ENCODE measurements at places on chromosomes 2 and 18. TPM values are rescaled to one million over a fixed set of nuclear protein-coding genes. Genes with fewer than 3 reads are reported as not detected.

Gene IL37
- not detected for total RNA-seq

Gene POTEC
- total RNA-seq = 0.06 TPM

Gene MEIS1
- total RNA-seq = 10.7 TPM

Gene PAX8
- 1.4 TPM for total RNA-seq

Gene ZNF396
- 2.2 TPM for total RNA-seq

Gene ADAM23
- total RNA-seq = 17.2 TPM

Gene SANBR
- total RNA-seq = 47.3 TPM

Gene NTSR2
- not detected for total RNA-seq

Gene OXER1
- 0.88 TPM for total RNA-seq

Gene RSAD2
- total RNA-seq = not detected

Gene EFEMP1
- 25.5 TPM for total RNA-seq

Gene METTL21A
- total RNA-seq = 65.2 TPM

Gene CRACDL
- total RNA-seq = 0.07 TPM

Gene FTCDNL1
- 2.7 TPM for total RNA-seq

Gene RNPEPL1
- total RNA-seq = 2.7 TPM

Gene LOXHD1
- not detected for total RNA-seq

Gene FAM237A
- total RNA-seq = not detected

- peak; percentile 32 for DNase-seq
Measured at GRCh38 chr2:199405241-199405640, 52.5 kb downstream of the SATB2 start.

- DNase-seq = peak; percentile 21
Measured at GRCh38 chr2:54560146-54560881, 104.2 kb downstream of the SPTBN1 start.

- no peak for DNase-seq
Measured at GRCh38 chr2:164903204-164903603, 52.1 kb downstream of the SLC38A11 start.

DNA sequence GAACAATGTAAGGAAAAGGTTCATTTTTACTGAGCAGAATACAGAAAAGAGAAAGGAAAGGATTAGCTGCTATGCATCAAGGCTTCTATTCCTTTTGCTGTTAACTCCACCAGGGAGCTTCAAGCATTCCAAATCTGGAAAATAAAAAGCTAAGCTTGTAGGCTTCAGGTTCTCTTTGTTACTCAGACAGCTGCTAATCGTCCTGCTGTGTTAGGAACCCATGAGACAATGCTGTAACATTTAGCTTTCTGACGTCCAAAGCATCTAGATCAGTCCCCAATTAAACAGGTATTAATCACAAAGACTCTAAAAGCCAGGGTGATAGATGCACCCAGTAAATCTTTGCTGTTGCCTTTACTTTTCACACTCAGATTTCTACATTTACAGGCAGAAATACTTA, 103.8 kb downstream of the EPHA4 start:
- DNase-seq = peak; percentile 79

- no peak for DNase-seq
Measured at GRCh38 chr2:144136297-144137010, 383.5 kb downstream of the ZEB2 start.

DNA sequence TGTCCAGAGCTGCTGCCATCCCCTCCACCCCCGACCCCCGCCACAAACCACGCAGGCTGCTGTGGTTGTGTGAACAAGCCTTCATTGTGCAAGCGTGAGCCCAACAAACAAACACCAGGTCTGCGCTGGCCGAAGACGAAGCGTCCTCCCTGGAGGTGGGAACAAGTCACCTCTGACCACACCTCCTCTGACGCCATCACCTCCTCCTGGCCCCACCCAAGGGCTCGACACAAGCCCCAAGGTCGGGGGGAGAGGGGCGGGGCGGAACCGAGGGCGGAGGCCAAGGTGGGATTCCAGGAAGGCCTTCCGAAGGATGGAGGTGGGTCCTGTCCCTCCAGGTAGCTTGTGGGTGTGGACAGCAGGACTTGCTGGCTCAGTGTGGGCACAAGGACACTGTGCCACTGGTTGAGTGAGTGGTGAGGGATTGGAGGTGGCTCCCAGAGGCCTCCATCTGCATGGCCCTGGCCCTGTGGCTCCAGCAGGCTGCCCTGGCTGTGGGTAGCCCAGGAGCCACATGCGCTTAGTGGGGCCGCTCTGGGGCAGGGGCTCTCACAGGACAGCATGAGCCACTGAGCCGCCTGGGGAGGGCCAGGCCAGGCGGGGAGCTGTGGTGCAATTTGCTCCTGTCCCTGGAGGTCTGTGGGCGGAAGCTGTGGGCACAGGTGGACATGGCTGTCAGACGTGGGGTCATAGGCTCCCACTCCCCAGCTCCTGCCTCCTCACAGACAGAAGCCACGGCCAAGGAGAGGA, 7.4 kb upstream of the GPR17 start:
- peak; percentile 17 for DNase-seq

DNA sequence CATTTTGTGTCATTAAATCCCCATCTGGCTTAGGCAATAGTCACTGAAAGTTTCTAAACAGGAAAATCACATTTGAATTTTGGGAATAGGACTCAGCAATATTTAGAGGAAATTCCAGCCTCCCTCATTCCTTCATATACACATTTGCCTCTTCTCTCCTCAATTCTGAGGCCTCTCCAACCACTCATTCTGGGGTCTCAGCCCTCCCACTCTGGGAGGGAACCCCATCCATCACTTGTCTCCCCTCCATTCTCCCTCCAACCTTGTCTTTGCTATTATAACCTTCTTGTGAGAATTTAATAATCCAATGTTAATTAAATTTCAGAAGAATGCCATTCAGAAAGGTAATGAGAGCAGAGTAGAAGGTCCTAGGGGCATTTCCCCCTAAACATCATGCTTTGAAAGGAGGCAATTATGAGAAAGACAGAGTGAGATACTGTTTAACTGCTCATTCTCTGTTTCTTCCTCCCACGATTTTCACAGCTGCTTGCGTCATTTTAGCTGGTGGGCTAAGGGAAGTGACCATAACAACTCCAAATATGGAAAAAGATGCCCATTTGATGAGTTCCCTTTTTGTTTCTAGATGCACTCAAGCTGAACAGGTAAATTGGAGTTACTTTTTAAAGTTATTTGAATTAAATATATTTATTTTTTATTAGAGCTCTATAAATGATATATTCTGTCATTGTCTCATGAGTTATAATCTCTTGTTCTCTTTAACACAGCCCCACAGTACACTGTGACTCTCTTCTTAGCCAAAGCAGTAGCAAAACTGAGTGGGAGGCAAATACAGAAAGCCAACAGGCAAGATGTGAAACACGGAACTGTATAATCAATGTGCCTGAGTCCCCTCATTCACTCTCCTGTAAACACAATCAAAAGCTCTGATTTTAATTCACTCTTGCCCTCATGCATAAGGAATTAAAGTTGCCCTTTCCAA, 135.1 kb downstream of the DLGAP1 start:
- no peak for DNase-seq

- no peak for DNase-seq
Measured at GRCh38 chr2:58155160-58155778, 85.9 kb downstream of the FANCL start.

GRCh38 chr2:42371611-42372473, 10.8 kb upstream of the COX7A2L start:
- DNase-seq = no peak

- no peak for DNase-seq
Measured at GRCh38 chr2:73770725-73771124, 9.2 kb downstream of the DUSP11 start.

DNA sequence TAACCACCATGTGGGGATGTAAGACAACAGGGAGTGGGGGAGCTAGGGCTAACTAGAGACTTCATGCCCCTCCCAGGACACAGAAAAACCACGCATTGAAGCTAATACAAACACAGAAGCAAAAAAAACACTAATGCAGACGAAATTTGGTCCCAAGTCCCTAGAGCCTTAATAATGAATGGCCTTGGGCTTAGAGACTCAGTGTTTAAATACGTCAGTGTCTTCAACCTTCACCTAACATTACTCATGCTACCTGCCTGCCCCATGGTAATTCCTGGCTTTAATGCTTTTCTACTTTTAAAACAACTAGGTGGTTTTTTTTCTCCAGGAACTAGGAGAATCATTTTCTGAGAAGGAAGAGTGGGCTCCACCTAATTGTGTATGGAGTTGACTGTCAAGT, 64.1 kb upstream of the ITSN2 start:
- DNase-seq = no peak

GRCh38 chr2:154046493-154046892, 174.8 kb downstream of the GALNT13 start:
- DNase-seq = no peak

DNA sequence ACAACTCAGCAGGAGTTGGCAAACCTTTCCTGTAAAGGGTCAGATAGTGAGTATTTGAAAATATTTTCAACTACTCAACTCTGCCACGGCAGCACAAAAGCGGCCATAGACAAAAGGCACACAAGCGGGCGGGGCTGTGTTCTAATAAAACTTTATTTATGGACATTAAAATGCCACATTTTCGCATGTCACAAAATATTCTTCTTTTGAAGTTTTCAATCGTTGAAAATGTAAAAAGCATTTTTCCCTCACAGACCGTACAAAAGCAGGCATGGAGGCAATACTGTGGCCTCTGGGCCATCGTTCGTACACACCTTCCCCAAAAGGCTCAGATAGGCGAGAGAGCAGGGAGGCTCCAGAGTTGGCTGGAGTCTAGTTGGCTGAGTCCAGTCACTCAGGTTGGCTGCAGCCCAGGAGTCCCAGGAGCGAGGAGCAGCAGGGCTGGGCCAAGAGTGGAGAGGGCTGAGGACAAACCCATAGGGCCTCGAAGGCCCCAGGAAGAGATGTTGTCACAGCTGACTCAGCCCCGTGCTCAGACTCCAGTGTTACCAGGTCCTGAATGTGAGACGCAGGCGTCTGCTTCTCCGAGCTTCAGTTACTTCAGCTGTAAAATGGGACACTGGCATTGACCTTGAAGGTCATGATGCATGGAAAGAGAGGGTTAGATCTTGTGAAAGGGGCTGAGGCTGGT, 42.5 kb downstream of the SDC1 start:
- DNase-seq = no peak

- DNase-seq = no peak
Measured at GRCh38 chr2:15253247-15253646, 307.9 kb downstream of the NBAS start.

DNA sequence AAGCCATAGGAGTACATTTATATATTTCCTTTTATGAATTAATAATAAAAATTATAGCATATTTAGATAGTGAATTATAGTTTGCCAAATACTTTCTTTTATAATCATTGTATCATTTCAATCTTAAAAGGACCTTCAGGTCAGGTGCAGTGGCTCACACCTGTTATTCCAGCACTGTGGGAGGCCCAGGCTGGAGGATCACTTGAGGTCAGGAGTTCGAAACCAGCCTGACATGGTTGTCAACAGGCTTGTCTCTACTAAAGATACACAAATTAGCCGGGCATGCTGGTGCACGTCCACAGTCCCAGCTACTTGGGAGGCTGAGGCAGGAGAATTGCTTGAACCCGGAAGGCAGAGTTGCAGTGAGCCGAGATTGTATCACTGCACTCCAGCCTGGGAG, 19.7 kb downstream of the APOB start:
- DNase-seq = no peak

GRCh38 chr2:3604207-3604877, 9.4 kb downstream of the COLEC11 start:
- no peak for DNase-seq

DNA sequence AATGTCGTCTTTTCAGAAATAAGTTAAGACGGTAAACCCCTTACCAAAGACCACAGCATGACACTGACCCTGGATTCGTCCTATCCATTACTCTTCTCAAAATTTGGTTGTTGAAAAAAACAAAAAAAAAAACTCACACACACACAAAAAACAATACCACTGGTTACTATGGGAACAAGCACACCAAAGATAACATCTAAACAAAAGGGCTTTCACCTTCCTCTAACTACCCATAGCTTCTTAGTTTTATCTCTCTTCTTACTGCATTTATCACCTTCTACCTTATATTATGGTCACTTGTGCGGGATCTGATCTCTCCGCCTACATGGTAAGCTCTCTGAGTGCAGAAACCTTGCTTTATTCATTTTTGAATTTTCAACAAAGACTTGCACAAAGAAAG, 192.7 kb downstream of the STK39 start:
- peak; percentile 29 for DNase-seq

GRCh38 chr2:191020742-191021381, 6.9 kb upstream of the STAT1 start:
- no peak for DNase-seq

- peak; percentile 72 for DNase-seq
Measured at GRCh38 chr2:69642709-69643601, 584 bp downstream of the AAK1 start.

GRCh38 chr2:42951263-42951938, 159.0 kb upstream of the HAAO start:
- no peak for DNase-seq

GRCh38 chr18:35835833-35836232, 136.6 kb upstream of the RMP24 start:
- DNase-seq = no peak

DNA sequence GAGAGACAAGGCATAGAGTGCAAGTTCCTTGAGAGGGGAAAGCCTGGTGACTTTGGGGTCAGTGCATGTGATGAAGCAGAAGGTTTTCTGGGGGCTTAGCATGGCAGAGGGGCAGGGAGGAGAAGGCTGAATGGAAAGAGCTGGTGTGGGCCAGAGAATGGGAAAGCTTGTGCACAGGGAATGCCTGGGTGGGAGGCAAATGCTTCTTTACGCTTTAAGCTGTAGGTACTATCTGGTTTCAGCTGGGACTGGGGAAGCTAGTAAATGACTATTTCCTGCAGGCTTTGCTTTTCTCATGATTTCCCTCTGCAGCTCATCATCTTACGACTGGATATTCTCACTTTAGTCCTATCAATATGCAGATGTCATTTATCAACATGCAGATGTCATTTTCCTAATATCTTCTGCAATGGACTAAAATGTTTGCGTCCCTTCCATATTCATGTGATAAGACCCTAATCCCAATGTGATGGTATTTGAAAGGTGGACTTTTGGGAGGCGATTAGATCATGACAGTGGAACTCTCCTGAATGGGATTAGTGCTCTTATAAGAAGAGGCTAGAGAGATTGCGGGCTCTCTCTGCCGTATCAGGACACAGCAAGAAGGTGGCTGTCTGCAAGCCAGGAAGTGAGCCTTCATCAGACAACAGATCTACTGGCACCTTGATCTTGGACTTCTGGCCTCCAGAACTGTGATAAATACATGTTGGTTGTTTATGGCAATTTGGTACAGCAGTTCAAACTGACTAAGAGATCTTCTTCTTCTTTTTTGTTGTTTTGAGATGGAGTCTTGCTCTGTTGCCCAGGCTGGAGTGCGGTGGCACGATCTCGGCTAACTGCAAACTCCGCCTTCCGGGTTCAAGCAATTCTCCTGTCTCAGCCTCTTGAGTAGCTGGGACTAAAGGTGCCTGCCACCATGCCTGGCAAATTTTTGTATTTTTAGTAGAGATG, 50.1 kb downstream of the MYCN start:
- no peak for DNase-seq

- no peak for DNase-seq
Measured at GRCh38 chr2:186977433-186978045, 128.6 kb upstream of the ZSWIM2 start.

GRCh38 chr2:56969513-56969912, 785.7 kb downstream of the CCDC85A start:
- no peak for DNase-seq

GRCh38 chr2:134398300-134398699, 144.4 kb downstream of the MGAT5 start:
- no peak for DNase-seq

Data from neural progenitor cell (in vitro differentiated cells).